Naive thymus-derived CD4-positive, alpha-beta T cell (primary cell): ENCODE measurements at places on chromosomes 5 and 9. TPM values are rescaled to one million over a fixed set of nuclear protein-coding genes. Genes with fewer than 3 reads are reported as not detected.

DNA sequence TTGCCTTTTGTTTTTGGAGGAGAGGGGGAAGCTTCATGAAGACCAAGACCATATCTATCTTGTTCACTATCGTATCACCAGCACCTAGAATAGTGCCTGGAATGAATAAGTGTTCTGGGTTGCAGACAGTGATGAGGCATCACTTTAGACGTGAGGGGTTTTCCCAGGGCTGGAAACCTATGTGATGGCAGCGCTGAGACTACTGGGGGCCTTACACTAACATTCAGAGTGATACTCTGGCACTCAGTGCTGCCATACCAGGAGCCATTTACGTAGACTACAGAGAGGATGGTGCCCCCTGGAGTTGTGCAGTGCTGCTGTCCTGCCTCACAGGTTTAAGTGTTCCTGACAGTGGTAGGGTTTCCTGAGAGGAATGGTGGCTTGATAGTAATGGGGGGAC lies 6.9 kb downstream of the CCL19 start:
- no peak for DNase-seq

GRCh38 chr5:61366497-61367240 lies 34.6 kb downstream of the ZSWIM6 start:
- no peak for DNase-seq

- DNase-seq = no peak
These were observed 17.8 kb upstream of the GLIPR2 start for GRCh38 chr9:36118706-36119105.

DNA sequence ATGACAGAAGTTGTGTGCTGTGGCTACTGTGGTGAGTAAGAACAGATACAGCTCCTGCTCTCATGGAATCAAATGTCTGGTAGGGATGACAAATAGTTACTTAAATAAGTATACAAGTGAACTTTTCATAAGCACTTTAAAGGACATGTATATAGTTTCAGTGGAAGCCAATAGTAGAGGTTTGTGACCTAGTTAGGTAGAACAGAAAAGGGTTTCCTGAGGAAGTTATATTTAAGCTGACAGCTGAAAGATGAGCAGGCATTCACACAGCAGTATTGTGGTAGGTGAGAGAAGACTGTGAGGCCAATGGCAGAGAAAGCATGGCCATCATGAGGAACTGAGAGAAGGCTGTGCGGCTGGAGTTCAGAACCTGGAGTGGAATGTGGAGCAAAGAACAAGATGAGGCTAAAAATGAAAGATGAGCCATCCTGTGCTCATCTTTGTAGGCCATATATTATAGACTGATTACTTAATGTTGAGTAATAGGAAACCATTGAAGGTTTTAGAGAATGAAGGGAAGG lies 15.4 kb downstream of the FAM174A start:
- DNase-seq = no peak

The ERGIC1 gene
- total RNA-seq = 65.1 TPM

The INVS gene
- total RNA-seq = 20.6 TPM
